ENCODE measurements at places on chromosomes 1 and 21.
A peak's percentile ranks its signal among the peaks of the same experiment; 100 is the strongest.

DNA sequence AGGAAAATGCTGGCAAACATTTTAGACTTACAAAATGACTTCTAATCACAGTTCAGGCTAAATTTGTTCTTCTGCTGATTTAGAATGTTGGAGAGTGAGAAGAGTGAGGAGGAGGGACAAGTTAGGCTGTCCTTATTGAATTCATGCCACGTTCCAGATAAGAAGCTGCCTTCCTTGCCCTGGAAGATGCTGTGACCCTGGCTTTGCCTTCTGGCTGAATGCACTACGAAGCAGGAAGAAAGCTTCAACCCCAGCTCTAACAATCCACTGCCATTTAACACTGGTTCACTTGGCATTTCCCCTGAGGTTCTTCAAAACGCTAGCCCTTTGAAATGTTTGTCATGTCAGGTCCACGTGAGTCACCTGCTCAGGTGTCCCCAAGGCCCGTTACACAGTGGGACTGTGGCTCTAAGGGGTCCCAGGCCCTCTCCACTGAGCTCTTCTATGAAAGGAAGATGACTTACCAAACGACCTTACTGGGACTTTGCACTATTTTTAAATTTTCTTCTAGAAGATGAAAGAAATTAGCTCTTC, 30.0 kb upstream of the LRRC8C start:
- DNase-seq = no peak

DNA sequence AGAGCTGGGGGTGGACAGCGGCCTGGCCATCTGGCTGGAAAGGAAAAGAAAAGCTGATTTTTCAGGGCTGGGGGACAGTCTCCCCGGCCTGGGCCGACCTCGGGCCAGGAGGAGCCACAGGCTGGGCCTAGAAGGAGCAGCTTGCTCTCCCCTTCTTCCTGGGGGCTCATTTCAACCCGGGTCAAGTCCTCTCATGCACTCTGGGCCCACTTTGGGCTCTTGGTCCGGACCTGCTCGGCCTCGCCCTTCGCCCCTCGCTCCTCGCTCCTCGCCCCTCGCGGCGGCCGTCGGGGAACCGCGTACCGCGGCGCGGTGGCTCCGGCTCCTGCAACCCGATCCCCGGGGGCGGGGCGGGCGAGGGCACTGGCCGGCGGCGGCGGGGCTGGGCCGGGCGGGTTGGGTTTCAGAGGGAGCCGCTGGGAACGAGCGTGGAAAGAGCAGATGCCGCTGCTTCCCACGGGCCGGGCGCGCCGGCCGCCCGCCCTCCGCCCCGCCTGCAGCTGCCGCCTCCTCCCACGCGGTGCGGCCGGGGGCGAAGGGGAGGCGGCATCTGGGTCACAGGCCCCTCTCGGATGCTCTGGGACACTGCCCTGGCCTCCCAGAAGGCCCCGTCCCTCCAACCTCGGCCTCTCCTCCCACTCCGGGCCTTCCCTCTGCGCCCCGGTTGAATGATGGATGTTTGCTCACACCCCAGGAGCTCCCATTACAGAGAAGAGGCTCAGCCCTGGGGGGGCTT, 6.6 kb downstream of the HEYL start:
- no peak for DNase-seq

- no peak for DNase-seq
These were observed 1030.3 kb upstream of the ADGRL4 start for GRCh38 chr1:80036690-80037432.

DNA sequence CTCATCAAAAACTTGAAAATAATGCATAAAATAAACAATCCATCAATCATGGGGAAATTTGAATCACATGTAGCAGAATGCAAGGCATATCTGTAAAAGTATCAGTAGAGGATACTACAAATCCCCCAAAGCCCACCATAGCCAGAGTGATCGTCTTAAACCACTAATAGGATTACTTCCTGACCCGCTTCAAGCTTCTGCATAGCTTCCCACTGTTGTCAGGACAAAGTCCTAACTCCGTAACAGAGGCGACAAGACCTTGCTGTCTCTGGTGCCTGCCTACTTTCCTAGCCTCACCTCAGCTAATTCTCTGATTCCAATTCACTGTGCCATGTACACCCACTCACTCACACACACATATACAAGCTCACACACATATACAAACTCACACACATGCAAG, 161.2 kb upstream of the NFIA start:
- no peak for DNase-seq

GRCh38 chr1:73044241-73045036, 762.1 kb upstream of the NEGR1 start:
- DNase-seq = no peak

GRCh38 chr1:226958300-226958699, 18.2 kb downstream of the COQ8A start:
- DNase-seq = no peak

DNA sequence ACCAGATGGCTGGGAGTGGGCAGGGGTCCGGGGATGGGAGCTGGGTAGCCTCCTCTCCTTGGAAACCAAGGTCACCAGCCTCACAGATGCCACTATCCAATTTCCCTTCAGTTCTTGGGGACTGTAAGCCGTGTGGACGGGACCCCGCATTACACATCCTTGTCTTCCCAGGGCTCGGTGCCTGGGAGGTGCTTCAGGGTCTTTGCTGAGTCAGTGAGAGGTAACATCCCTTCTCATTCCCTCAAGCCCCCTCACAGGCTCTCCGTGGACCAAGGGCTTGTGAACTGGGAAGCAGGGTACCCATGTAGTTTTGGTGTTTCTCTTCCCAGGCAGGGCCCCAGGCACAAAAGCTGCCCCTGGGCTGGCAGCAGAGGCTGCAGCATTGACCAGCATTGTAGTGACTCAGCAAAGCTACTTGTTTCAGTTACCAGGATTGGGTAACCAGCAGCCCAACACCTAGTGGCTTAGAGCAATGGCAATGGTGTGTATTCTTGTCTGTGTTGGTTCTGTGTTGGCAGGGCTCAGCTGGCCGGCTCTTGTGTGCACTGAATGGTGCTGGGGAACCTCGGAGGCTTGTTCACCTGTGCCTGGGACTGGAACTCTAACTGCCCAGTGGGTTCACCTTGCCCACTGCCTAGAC, 24.6 kb upstream of the PCBP3 start:
- DNase-seq = no peak

- peak; percentile 71 for DNase-seq
These were observed 2.6 kb downstream of the FUCA1 start for GRCh38 chr1:23865543-23865930.

- no peak for DNase-seq
These were observed 607.8 kb upstream of the B3GALT2 start for GRCh38 chr1:193794239-193794638.

- DNase-seq = peak; percentile 26
These were observed 48.3 kb downstream of the SIM2 start for GRCh38 chr21:36747041-36747814.

DNA sequence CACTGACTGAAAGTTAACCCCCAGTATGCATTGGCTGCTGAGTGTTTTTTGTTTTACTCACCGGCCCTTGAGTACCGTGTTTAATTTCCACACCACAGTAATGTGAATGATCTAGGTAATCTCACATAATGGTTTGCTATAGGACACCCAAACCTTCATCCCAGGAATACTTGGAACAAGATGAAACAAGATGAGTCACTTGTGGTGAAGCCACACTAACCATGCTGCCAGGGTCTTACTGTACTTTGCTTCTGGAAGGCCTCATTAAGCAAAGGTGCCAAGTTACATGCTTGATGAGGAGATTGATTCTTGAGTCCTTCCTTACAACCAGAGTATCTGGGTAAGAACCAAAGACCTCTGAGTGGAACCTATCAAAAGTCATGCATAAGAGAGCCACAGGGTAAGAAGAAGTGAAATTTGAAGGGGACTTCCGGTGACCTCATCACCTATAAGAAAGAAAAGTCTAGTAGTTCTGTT, 163.3 kb downstream of the NRIP1 start:
- no peak for DNase-seq

GRCh38 chr1:28109639-28110038, 21.2 kb upstream of the EYA3 start:
- DNase-seq = no peak

DNA sequence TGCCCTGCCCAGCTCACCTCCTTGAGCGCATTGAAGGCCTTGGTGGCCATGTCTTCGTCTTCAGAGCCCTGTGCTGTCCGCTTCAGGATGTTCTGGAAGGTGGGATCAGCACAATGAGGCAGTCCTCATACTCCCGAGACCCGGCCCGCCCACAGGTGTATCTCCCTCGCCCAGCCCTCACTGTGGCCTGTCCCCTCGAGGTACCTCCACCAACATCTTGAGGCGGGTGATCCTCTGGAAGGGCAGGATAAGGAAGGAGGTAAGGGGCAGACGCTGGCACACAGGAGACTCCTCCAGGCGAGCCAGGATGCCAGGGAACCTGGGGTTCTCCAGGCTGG, 7.1 kb downstream of the ARHGEF19 start:
- DNase-seq = no peak

DNA sequence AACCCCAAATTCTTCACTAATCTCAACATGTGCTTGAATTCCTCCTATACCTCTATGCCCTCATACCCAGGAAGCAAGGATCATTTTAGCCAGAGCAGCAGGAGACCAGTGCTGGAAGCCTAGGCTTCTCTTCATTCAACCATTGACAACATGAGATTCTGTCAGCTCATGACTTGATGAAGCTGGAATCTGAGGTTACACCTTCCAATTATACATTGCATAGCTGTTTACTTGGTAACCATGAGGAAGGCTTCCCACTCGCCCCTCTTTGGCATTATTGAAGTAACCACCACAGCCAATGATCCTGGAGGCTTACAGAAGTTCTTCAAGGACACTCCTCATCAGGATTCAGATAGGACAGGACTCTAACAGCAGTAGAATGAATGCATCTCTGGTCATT, 160.3 kb downstream of the TPR start:
- DNase-seq = no peak

DNA sequence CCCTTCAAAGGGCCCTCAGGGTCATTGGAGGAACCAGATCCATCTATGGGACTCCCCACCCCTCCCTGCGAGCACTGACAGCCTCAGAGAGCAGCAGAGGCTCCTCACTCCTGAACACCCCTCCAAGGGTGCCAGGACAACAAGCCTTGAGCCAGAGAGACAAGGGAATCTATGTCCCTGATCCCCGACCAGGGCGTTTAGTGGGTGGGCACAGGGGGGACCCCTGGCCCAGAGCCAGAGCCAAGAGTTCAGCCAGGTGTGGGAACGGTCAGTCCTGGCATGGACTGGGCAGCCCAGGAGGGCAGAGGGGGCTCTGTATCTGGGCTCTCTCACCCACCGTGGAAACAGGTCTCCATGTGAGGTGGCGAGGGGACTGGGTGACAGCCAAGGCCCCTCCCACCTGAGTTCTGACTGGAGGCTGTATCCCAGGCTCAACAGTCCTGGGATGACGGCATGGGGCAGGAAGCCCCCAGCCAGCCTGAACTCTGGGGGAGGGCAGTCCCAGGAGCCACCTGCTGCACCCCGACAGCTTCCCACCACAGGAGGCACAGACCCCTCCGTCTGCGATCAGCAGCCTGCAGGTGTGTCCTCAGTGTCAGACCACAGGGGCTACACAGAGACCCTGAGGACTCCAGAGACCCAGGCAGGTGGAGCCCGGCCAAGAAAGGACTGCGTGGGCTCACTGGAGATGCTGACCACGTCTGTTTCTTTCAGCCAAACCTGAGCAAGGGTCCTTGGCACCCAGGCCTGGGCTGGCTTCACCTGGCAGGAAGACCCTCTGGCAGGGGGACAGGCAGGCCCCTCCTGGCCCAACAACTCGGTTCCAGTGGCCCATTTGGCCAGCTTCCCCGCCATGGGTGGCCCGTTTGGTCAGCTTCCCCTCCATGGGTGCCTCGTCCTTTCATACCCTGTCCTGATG, 11.2 kb upstream of the SRARP start:
- no peak for DNase-seq

- peak; percentile 6 for DNase-seq
These were observed 30.0 kb upstream of the SGIP1 start for GRCh38 chr1:66503841-66504470.

Measured in HTR-8/SVneo (cell line).